ENCODE measurements at places on chromosomes 1 and 21.

GRCh38 chr1:104905322-104905721 is 1155.6 kb downstream of the AMY1C start:
- no peak for DNase-seq

GRCh38 chr1:224922404-224923164 is 6.9 kb upstream of the DNAH14 start:
- no peak for DNase-seq

DNA sequence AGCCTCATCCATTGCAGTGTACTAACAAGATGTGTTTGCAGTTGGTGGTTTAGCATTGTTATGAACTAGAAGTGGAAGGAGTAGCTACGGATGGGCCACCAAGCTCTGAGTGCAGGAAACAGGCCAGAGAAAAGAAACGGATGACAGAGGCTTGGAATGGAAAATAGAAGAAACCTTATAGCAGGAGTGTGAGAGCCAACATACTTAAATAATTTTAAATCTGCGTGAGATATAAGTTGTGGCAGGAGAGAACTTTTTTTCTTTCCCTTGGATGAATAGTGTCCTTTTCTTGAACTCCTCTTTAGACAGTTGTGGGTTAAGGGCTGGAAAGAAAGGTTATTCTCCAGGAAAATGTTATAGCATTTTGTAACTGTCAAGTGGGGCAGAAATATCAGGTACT is 54.2 kb downstream of the RGL1 start:
- no peak for DNase-seq

- peak; percentile 11 for DNase-seq
These were observed 104.8 kb upstream of the GRIK1 start for GRCh38 chr21:30044447-30045064.

Data from activated CD4-positive, alpha-beta T cell treated with anti-CD3 and anti-CD28 coated beads, Interleukin-2, amount 10 ng/mL, durations not matched to agents 7 days and 5 days (primary cell).